ENCODE measurements at places on chromosomes 7 and 10. TPM values are rescaled to one million over a fixed set of nuclear protein-coding genes. Genes with fewer than 3 reads are reported as not detected.

DNA sequence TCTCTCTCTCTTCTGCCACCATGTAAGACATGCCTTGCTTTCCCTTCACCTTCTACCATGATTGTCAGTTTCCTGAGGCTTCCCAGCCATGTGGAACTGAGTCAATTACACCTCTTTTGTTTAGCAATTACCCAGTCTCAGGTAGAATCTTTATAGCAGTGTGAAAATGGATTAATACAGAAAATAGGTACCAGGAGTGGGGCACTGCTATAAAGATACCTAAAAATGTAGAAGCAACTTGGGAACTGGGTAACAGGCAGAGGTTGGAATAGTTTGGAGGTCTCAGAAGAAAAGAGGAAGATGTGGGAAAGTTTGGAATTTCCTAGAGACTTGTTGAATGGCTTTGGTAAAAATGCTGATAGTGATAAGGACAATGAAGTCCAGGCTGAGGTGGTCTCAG, 15.6 kb downstream of the GALNTL5 start:
- no peak for DNase-seq

LIPK gene
- 0.17 TPM for total RNA-seq

- DNase-seq = peak; percentile 17
Measured at GRCh38 chr10:126263006-126263676, 125.1 kb downstream of the ADAM12 start.

TFPI2 gene
- total RNA-seq = 208 TPM

- DNase-seq = peak; percentile 97
Measured at GRCh38 chr7:5634107-5634950, 147.1 kb downstream of the RNF216 start.

DNA sequence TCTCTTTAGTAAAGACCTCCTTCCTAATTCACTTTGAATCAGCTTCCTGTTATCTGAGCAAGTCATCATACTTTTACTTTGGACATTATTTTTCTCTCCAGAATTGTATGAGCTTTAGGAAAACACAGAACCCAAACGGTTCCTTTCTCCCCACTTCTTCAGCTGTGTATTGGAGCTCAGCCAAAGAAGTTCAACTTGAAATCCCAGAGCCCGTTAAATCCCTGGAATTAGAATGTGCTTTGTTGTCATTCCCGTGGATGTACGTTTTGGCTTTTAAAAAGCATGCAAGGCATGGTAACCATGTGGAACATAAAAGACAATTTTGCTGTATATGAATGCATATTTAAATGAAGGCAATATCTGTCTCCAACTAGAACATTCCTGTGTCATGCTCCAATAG, 46.6 kb downstream of the AGMO start:
- DNase-seq = peak; percentile 36

SHOC2 gene
- total RNA-seq = 28.9 TPM

DNA sequence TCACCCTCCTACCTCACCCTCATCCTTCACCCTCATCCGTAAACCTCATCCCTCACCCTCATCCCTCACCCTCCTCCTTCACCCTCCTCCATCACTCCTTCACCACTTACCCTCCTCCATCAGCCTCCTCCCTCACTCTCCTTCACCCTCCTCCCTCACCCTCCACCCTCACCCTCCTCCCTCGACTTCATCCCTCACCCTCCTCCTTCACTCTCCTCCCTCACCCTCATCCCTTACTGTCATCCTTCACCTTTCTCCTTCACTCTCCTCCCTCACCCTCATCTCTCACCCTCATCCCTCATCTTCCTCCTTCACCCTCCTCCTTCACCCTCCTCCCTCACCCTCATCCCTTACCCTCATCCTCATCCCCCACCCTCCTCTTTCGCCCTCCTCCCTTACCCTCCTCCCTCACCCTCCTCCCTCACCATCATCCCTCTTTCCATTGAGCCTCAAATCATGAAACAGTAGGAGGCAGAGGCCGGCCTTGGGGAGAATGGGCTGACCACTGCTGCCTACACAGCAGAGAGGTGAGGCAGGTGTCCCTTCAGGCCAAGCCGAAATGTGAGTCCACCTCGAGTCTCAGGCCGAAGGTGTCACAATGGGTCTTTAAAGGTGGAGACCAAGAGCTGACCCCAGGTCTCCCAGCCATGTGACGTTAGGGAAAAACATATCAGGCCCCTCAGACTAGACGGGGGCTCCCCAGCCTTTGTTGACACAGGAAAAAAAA, 53.0 kb downstream of the PDGFA start:
- DNase-seq = no peak

- DNase-seq = no peak
Measured at GRCh38 chr7:115933471-115933870, 97.1 kb downstream of the TFEC start.

KAZALD1 gene
- 16.1 TPM for total RNA-seq

CRYGN gene
- not detected for total RNA-seq

GRCh38 chr10:110279407-110279986, 25.2 kb downstream of the SMNDC1 start:
- DNase-seq = peak; percentile 63

DNA sequence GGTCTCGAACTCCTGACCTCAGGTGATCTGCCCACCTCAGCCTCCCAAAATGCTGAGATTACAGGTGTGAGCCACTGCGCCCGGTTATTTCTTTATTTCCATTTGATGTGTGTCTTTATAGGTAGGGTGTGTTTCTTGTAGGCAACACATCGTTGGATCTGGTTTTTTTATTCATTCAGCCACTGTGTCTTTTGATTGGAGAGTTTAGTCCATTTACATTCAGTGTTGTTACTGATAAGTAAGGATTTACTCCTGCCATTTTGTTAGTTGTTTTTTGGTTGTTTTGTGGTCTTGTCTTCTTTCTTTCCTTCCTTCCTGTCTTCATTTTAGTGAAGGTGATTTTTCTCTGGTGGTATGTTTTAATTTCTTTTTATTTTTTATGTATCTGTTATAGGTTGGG, 16.9 kb downstream of the TMEM248 start:
- no peak for DNase-seq

- peak; percentile 23 for DNase-seq
Measured at GRCh38 chr10:80075781-80076180, 2.7 kb upstream of the TMEM254 start.

Measured in LHCN-M2 (cell line).